Hematopoietic multipotent progenitor cell treated with erythropoietin and hydrocortisone succinate and interleukin-3 and kit ligand, for 4 days (in vitro differentiated cells): ENCODE measurements at places on chromosomes 12 and 14.

DNA sequence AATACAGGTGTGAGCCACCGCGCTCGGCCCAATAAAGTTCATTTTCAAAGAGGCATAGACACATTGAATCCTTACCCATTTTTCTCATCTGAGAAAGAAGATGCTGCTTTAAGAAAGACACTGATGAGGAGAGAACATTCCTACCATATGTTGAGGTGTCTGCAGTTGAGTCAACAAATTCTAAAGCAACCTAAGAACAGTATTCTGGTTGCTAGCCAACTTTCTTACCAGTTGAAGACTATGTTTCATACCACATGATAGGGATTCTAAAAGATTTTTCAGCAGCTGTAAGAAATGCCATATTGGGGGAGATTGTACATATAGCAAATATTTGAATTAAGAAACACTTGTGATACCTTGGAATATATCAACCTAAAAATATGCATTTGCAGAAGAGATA is 160.1 kb downstream of the SRGAP1 start:
- no peak for DNase-seq

- DNase-seq: no peak
Observed at GRCh38 chr14:22510527-22511110, 78.4 kb downstream of the DAD1 start.

GRCh38 chr12:51985154-51985835 is 21.5 kb upstream of the TAMALIN start:
- no peak for DNase-seq

DNA sequence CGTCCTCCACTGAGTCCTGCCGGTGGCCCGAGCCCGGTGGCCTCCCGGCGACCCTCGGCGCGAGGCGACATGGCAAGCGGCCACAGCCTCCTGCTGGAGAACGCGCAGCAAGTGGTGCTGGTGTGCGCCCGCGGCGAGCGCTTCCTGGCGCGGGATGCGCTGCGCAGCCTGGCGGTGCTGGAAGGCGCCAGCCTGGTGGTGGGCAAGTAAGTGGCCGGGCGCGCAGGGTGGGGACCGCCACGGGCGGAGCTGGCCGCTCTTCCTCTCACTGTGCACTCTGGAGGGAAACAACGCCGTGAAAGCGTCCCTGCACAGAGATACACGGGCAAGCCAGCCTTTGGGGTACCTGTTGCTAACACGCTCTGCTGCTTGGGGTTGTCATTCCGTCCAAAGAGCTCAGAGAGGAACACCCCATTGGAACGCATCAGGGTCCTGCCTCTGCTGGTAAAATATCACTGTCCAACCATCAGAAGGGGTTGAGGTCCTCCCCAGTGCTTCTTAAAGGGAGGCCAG is at the start of gene AMDHD1:
Gene AMDHD1, plus strand, starts transcription at position 2 of the 513 bp plus-strand sequence. Its CDS starts 68 bp downstream, at position 70.
- DNase-seq: peak; percentile 81

- DNase-seq: peak; percentile 84
Observed at GRCh38 chr14:64220466-64220865, 73.7 kb downstream of the ESR2 start.

- DNase-seq: peak; percentile 45
Observed at GRCh38 chr12:107906707-107907106, 132.2 kb downstream of the ASCL4 start.

DNA sequence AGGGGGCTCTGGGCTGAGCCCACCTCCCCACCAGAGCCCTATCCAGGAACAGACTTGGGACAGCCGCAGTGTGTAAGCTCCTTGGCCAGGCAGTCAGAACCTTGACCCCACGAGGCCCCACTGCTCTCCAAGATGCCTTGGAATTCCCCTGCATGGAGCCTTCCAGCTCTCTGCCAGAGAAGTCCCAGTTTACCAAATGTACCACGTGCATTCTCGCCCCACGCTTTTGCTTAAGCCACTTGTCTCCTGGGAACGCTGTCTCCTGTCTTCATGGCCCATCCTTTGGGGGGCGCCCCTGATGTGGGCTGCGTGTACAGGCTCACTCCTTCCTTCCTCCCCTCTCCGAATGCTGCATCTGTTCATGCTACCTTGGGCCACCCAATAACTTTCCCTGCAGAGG is 7.9 kb downstream of the FAIM2 start:
- DNase-seq: no peak

DNA sequence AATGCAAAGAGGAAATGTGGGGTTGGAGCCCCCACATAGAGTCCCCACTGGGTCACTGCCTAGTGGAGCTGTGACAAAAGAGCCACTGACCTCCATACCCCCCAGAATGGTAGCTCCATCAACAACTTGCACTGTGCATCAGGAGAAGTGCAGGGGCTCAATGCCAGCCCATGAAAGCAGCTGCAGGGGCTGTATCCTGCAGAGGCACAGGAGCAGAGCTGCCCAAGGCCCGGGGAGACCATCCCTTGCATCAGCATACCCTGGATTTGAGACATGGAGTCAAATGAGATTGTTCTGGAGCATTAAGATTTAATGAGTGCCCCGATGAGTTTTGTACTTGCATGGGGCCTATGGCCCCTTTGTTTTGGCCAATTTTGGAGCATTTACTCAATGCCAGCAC is 1023.6 kb downstream of the VRK1 start:
- no peak for DNase-seq

DNA sequence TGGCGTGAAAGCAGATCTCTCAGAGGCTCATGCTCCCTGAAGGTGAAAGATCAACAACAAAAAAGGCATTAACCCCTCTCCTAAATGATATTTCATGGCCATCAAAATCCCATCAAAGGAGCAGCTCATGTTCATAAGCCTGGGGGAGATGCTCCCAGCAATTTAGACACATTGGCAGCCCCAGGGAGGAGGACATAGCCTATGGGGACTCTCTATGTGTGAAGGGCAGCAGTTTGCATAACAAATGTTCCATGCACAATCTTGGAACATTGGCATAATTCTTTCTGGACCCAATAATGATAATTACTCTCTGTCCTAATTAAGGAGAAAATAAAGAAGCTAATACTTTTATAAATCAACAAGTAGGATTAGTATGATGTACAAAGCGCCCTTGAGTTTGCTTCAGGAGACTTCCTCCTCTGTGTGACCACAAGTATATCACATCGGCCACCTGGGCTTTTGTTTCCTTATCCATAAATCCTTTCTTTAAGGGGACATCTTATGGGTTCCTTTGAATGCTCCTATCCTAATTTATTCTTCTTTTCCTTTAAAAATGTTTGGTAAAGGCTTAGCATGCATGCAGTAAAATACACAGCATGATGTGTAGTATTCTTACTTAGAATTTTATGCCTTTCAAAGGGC is 161.9 kb upstream of the PLEKHG7 start:
- peak; percentile 79 for DNase-seq

DNA sequence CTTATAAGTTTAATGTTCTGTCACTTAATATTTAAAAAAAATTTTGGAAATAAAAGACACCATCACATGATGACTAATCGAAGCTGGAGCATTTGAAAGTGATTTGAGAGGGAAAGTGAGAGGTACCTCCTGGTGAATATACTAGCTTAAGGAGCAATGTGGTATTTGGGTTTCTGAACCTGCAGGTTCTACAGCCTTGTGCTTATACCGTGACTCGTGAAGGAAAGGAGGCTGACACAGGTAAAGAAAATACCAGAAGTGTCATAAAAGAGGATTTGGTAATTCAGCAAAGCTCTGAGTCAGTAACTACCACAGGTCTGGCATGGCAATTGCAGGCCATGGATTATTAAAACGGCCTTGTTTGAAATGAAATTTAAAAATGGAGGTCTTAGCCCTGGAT is 151.0 kb downstream of the SLC38A4 start:
- no peak for DNase-seq

DNA sequence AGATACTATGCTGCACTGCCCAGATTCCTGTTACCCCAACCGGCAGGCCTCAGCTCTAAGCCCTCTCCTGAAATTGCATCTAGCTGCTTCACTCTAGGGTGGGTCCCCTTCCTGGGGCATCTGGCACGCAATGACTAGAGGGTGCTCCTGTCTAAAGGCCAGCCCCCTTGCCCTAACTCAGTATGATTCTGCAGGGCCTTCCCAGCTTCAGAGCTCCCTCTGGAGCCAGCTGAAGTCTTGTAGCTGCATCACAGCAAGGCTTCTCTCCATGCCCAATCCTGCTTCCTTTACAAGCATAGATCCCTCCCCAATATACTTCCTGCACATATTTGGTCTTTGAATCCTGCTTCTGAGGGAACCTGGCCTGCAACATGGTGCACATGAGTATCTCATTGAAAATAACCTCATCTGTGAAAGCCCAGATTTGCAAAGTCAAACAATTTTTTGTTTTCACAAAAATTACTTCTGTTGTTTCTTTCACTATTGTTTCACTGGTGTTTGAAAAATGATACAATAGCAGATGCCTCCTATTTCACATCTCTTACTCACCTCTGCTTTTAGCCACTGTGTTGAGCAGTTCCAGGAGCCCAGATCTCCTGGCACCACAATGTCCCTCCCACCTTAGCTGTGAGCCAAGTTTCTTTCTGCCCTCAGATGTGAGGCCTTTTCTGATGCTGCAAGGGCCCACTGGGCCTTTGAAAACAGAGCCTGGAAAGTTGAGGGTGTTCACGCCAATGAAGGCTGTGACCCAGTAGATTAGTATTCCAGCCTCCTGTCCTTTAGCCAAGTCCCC is 169.5 kb upstream of the EGLN3 start:
- DNase-seq: no peak

GRCh38 chr12:10455766-10456165 is 2.6 kb upstream of the KLRC1 start:
- no peak for DNase-seq

DNA sequence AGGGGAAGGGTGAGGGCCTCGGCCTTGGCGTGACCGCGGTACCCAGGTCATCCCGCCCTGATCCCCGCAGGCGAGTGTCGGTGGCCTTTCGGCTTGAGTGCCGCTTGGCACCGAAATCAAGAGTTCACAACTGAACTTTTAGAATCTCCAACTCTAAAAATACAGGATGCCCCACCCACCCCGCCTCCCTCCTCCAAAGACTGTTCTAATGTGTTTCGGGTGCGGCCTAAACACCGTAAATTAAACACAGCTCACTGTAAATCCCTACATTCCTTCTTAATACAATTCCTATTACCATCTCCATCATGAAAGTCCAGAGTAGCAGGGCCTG is 11.4 kb downstream of the SCNN1A start:
- DNase-seq: peak; percentile 59

DNA sequence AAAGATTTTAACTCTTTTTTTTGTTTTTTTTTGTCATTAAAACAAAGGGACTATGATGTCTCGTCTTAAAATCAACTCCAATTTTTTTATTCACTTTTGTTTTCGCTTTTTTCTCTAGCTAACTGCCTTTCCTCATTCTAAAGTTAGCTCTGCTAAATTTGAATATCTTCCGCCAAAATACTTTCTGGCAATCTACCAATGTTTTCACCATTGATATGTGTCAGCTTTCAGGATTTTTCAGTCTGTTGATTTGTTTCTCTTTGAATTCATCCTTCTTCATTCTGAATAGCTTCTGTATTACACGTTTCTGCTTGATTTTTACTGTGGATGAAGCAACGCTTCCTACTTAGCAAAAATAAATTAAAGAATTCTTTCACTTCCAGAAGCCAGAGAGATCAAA is 38.7 kb upstream of the NOVA1 start:
- no peak for DNase-seq

DNA sequence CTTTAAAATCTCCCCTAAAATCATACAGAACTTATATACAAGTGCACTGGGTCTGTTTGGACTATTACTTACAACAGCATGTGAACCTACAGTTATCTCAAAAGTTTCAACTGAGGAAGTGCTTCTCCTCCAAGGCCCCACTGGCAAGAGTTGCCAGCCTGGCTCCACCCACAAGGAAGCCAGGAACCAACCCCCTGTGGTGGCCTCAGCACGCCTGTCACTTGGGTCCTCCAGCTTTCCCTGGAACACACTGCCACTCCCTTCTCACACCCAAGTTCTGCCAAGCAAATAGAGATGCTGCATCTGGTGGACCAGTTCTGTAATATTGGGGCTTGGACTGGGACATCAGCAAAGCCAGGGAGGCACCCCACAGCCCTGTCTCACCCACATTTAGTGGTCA is 115.4 kb downstream of the GCH1 start:
- DNase-seq: peak; percentile 68

DNA sequence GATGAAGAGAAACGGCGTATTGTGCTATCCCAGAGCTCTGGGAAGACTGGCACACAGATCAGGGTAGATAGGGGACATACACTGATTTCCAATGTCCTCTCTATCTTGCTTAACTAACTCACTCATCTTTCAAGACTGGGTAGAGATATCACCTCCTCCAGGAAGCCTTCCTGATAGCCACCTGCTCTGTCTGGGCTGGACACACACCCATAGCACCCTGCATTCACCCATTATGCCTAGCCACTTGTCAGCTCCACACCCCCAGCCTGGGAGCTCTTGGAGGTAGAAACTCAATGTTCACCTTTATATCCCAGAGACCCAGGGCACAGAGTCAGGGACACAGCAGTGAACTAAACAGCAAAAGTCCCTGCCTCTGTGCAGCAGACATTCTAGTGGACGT is 52.0 kb downstream of the ACTN1 start:
- no peak for DNase-seq
